ENCODE measurements at places on chromosomes 16 and 17. TPM values are rescaled to one million over a fixed set of nuclear protein-coding genes. Genes with fewer than 3 reads are reported as not detected.

CD68 gene
- 118 TPM for polyA plus RNA-seq

ALOXE3 gene
- polyA plus RNA-seq: not detected

CHRNE gene
- polyA plus RNA-seq: 0.57 TPM

TMEM238L gene
- polyA plus RNA-seq: 97.8 TPM

TSC2 gene
- polyA plus RNA-seq: 31.2 TPM

ETV4 gene
- polyA plus RNA-seq: 0.46 TPM

INCA1 gene
- 3.6 TPM for polyA plus RNA-seq

LGALS9B gene
- polyA plus RNA-seq: 31.2 TPM

MMP25 gene
- 1.8 TPM for polyA plus RNA-seq

PRKCB gene
- 21.4 TPM for polyA plus RNA-seq

CMTM2 gene
- polyA plus RNA-seq: not detected

NPIPB2 gene
- polyA plus RNA-seq: 2.3 TPM

SCPEP1 gene
- 19.8 TPM for polyA plus RNA-seq

HYDIN gene
- polyA plus RNA-seq: under 0.01 TPM

LRRC75A gene
- polyA plus RNA-seq: 25.5 TPM

ZNF785 gene
- 9.5 TPM for polyA plus RNA-seq

TMED6 gene
- polyA plus RNA-seq: 4.2 TPM

TMEM235 gene
- not detected for polyA plus RNA-seq

CD300LB gene
- polyA plus RNA-seq: 0.38 TPM

ATP2A1 gene
- polyA plus RNA-seq: not detected

PRAC2 gene
- 20.3 TPM for polyA plus RNA-seq

TPPP3 gene
- polyA plus RNA-seq: 2.4 TPM

Measured in sigmoid colon (tissue), 7 donors.